ENCODE measurements at places on chromosomes 5 and 9.

GRCh38 chr9:107557236-107557990 is 67.8 kb upstream of the KLF4 start:
- no peak for DNase-seq

- peak; percentile 54 for DNase-seq
Observed at GRCh38 chr9:136762915-136763648, 1.2 kb downstream of the LCN15 start.

DNA sequence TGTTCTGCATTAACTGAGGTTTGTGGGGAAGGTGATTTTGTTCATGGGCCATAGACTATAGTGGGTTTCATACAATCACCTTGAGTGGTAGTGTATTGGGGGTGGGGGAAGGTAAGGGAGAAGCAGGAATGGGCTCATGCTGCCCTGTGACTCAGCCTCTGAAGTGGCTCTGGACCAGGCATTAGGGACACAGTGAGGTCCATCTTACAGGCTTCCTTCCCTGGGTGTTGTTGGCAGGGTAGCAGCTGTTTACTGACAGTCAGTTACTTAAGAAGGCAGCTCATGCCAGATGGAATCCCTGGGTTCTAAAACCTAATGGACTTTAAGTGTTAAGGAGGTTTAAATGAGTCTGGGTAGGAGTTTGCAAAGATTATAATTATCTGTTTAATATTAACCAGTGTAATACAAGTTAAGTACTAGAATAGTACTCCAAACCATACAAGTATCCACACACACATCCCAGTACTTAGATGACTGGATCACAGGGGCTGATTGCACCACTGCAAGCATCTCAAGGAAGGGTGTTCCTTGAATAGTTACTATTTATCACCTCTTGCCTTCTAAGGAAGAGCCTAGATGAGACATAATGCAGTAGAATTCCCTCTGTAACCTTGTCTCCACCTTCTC is 59.3 kb downstream of the CAST start:
- DNase-seq = no peak

DNA sequence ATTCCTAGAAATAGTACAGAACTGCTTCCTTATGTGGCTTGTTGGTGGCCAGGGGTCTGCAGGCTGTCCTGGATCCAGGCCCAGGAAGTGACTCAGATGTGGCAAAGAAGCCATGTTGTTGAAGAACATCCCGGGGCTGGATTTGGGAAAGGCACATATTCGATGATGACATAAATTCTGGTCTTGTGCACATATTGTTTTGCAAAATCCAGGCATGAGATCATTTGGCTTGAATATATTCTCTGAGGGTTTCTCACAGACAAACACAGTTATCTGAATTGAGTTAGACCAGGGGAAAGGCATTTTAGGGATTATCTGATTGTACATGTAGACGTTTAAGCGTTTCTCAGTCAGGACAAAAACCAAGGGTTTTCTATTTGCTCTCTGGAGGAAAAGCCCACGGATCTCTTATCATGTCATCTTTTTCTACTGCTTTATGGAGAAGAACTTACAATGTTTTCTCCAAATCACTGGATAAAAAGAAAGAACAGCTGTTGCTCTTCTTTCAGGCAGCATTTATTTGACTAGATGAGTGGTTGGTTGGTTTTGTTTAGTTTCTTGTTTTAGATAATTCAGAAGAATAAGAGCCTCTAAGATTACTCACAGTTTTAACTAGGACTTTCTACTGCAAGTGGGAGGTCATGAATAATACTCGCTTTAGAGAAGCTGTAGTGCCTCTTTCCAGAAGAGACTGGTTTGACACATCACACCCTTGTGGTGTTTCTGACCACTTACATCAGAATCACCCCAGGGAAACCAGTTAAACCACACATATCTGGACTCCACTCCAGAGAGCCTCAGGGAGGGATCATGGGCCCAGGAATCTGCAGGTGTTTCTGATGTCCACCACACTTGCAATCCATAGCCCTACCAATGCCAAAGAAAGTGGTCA is 29.5 kb upstream of the LHFPL2 start:
- no peak for DNase-seq

DNA sequence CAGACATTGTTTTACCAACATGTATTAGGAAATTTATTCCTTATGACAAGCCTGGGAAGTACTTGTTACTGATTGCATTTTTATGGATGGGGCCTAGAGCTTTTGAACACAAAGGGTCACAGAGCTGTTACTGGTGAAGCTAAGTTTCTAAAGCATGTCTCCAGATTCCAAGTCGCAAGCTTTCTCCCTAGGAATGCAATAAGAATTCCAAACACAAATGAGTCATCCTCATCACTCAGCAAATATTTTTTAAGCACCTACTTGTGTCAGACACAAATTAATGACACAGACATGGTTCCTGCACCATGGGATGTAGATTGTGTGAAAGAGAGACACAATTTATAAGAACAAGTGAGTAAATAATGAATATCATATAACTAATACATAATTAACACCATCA is 11.0 kb upstream of the SH3RF2 start:
- DNase-seq = no peak

- no peak for DNase-seq
Observed at GRCh38 chr5:79111960-79112702, 522 bp downstream of the BHMT start.

DNA sequence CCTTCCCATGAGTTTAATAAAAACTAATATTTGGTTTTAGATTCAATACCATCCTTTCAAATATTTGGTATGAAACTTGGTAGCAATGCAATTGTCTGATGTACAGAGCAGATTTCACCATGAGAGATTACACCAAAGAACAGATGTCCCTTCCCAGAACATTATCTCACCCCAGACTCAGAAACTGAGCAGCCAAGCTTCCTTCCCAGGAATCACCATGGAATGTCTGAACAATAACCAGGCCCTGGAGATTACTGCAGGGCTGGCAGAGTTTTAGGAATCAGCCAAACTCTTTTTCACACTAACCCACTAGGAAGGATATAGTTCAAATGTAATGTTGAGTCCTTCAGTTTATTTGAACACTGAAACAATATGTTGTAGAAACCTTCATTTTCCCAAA is 23.9 kb downstream of the CLTA start:
- no peak for DNase-seq

- DNase-seq = no peak
Observed at GRCh38 chr9:76044266-76044819, 153.9 kb downstream of the PCSK5 start.

DNA sequence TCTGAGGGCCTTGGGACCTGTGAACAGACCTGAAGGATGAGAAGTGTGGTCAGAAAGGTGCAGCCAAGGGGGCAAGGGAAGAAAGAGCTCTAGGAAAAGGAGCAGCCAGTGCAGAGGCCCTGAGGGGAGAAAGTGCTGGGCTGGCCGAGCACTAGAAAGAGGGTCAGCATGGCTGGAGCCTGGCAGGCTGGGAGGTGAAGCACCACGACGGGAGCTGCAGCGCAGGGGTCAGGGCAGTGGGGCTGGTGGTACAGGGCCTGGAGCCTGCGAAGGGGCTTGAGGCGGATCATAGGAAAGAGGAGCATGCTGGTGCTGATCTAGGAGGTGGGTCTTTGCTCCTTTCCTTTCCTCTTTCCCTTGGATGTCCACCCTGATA is 9.1 kb upstream of the SYNPO start:
- no peak for DNase-seq

GRCh38 chr5:65359981-65360380 is 121.7 kb downstream of the ADAMTS6 start:
- DNase-seq = no peak

GRCh38 chr5:132405646-132406045 is 36.1 kb downstream of the SLC22A5 start:
- DNase-seq = no peak

DNA sequence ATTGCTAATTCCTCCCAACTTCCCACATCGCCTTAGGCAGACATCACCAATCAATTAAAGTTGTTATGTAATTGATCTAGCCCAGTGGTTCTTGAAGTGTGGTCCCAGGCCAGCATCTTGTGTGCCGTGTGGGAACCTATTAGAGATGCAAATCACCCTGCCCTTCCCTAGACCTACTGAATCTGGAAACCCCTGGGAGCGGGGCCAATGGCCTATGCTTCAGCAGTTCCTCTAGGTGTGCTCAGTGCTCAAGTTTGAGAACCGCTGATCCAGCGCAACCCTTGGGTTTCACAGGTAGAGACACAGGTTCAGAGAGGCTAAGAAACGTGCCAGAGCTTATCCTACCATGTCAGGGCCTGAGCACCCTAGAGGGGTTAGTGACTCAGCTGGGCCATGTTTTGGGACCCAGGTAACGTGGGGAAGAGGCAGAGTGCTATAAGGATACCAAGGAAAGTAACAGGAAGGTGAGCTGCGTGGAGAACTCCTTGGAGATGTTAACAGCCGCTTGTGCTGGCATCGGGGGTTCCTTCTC is 4.4 kb downstream of the SLC34A1 start:
- no peak for DNase-seq

GRCh38 chr5:73763300-73764032 is 137.5 kb downstream of the ARHGEF28 start:
- DNase-seq = no peak

- DNase-seq = peak; percentile 9
Observed at GRCh38 chr5:79255786-79256557, 20.0 kb downstream of the JMY start.

DNA sequence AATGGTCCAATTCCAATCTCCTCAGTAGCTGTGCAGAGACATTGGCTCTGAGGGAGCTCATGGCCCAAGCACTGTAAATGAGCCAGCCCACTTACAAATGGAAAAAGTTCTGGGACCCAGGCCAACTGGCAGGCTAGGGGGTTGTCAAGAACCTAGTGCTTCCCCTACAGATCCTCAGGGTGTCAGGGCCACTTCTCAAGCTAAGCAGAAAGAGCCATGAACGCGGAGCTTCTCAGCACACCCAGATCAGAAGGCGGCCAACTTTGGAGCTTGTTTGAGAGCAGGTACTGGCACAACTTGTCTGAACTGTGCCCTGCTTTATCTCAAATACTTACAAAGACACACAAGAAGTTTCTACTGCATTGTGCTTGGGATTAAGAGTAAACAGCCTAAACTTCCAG is 17.5 kb downstream of the TLE1 start:
- DNase-seq = no peak

DNA sequence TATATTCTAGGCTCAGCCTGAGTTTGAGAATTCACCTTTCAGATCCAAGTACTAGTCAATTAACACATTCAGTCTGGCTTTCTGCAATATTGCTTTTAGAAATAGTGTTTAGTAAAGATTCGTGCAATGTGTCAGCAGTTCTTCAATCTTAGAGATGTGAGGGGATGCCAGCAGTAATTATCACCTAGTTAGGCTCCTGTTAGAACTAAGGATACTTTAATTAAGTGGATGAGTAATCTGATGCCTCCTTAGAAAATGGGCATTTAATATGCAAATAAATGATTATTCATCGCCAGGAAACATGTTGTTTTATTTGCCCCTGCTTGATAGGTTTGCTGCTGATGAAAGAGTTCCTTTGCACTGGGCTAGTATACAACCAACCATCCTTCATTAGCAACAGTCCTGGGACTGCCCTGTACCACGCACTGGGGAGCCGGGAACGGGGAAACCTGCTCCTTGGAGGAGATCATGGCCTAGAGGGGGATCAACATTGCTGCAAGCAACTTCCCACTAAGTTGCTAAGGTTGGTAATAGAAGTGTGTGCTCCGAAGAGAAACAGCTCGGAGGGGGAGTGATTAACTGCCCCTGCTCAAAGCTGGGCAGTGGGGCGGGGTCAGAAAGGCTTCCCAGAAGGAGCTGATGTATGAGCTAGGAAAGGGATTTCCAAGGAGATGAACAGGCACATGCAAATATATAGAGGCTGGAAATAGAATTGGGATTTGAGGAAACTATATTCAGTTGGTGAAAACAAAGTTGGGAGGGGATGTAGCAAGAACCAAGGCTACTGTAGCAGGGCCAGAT is 231.8 kb downstream of the DRD1 start:
- DNase-seq = no peak

All from stimulated activated CD4-positive, alpha-beta T cell treated with anti-CD3 and anti-CD28 coated beads, Interleukin-2, amount 100 ng/mL, for 24 hours (primary cell).